ENCODE measurements at places on chromosomes 2 and 18. TPM values are rescaled to one million over a fixed set of nuclear protein-coding genes. Genes with fewer than 3 reads are reported as not detected.

DNA sequence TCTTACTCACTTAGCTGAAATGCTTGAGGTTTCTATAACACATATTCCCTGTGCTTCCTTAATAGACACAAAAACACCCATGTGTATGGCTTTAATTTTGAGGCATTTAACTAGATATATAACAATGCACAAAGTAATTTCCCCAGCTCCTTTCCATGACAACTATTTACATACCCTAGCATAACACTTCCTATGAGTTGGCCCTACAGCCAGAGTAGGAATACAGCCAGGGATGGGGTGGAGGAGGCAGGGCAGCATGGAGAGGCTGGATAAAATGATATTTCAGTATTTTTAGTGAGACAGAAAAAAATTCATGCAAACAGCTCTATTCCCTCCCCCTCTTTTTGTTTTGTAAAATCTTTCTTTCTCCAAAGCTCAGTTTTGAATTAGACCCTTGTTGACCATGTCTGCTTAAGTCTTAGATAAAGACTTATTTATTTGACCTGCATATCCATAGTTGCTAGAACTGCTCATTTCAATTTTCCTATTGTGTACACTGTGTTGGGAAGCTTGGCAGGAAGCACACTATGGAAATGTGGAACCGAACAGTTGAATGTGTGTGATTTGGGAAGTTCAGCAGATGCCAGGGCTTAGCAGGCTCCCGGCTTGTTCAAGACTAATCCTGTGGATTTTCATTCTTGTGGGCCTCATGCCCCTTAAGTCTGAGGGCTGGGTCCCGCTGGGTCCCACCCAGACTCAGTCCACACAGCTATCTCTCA is 11.2 kb upstream of the B3GNT2 start:
- DNase-seq, result no peak

- DNase-seq, result no peak
Observed at GRCh38 chr2:5657231-5657630, 35.0 kb upstream of the SOX11 start.

DNA sequence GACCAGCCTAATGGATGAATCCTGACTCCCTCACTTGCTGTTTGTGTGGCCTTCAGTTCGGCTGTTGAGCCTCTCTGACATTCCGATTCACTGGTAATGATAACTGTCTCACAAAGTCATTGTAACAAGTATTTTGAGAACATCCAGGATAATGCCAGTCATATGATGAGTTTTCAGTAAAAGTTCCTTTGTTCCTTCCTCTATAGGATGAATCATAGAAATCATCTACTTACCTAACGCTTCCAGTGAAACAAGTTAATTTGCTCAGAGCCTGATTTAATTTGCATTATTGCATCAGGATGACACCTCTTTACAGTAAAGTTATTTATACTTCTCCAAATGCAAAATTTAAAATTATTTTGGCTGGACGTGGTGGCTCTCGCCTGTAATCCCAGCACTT is 32.0 kb downstream of the RAB31 start:
- no peak for DNase-seq

DNA sequence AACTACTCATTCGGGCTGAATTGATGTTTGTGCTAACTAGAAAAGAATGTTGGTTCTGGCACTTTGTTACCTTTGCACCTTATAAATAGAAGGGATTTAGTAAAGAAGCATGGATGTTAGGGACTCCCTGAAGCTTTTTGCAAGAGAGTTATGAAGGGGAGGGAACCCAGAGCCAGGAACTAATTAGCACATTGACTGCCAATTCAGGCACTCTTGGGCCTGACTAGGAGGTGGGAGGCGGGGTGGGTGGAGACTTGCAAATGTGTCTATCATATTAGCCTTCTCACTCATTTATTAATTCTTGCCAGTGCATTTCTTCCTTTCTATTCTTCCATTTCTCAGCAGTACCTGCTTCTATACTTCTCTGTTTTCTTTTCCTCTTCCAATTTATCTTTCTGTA is 1022.4 kb downstream of the TMEM182 start:
- DNase-seq, result no peak

DNA sequence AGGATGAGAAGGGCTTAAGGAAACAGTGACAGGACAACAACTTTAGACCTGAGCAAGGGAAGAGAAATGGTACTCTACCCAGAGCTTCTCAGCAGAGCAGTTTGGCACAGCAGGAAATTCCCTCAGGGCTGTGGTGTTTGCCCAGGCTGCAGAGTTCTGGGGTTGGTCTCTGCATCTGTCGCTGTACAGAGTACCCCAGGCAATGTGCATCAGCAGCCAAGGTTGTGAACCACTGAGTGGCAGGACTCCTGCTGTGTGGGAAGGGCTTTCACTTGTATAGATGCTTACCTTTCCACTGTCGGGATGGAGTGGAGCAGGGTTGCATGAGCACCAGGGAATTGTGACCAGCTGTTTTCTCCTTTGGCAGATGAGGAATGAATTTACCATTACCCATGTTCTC is 21.2 kb downstream of the STAMBP start:
- DNase-seq, result no peak

Gene STARD6
- total RNA-seq, result not detected

- DNase-seq, result peak; percentile 33
Observed at GRCh38 chr18:8623549-8624106, 14.4 kb downstream of the RAB12 start.

- no peak for DNase-seq
Observed at GRCh38 chr2:9634133-9634532, 3.3 kb upstream of the YWHAQ start.

Gene RAD51AP2
- 0.16 TPM for total RNA-seq

DNA sequence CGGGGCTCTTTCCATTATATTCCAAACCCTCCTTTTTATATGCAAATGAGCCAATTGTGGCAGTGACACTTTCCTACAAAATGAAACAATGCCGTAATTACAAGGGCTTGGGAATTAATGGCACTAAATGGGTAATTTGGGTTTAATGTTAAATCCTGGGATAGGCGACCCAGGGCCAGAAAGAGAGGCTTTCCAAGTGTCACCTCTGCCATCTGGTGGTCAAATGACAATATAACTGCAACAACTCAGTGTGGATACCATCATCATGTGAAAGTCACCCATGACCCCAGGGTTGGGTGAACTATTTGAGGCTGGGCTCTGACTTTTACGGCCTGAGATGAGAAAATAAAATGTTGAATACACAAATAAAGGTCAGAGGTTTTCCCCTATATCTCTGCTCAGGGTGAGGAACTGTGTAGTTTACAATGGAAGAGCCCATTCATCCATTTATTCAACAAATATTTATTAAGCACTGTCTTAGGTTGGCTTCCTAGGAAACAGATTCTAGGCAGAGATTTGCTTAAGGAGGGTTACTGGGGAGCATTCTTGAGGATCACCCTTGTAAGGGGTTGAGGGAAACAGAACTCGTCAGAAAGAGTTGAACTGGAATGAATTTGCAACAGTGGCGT is 13.6 kb upstream of the THADA start:
- DNase-seq, result no peak

- DNase-seq, result no peak
Observed at GRCh38 chr2:172082944-172083627, 2.2 kb upstream of the DLX1 start.

Gene SAG
- not detected for total RNA-seq

DNA sequence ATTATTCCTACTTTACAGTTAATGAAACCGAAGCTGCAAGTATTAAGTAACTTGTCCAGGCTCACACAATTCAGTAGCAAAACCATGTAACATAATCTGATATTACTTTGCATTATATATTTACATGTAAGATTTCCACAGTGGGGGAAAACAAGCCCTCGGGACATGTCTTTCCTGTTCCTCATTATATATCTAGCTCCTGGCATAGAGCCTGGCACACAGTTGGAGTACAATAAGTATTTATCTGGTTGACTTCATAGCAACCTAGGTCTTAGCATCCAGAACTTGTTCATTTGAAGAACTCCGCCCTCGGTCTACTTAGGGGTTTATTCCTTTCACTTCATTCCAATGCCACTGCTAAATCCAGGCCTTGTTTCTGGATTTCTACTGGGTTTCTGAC is 1.6 kb upstream of the RBM45 start:
- DNase-seq, result no peak

DNA sequence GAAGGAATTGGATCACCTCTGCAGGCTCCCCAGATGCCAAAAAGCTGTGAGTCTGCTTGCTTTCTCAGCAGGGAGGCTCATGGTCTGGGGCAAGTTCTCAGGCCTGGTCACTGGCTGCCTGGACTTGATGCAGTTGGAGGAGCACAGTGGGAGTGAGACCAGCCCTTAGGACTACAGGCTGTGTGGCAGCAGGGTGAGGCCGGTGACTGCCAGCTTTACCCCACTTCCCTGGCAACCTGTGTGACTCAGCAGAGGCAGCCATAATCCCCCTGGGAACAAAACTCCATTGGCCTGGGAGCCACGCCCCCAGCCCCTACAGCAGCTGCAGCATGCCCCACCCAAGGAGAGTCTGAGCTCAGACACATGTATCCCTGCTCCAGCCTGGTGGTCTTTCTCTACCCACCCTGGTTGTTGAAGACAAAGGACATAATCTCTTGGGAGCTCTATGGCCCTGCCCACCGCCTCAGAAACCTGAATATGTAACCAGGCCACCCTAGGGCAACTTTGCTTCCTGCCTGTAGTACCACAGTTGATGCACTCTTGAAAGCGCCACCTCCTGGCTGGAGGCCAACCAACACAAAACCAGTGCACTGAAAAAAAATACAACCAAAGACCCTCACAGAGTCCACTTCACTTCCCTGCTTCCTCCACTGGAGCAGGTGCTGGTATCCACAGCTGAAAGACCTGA is 106.8 kb upstream of the SPATS2L start:
- no peak for DNase-seq

- DNase-seq, result no peak
Observed at GRCh38 chr18:5288517-5288935, 7.0 kb downstream of the ZBTB14 start.

GRCh38 chr2:120547662-120548061 is 188.0 kb upstream of the GLI2 start:
- no peak for DNase-seq

DNA sequence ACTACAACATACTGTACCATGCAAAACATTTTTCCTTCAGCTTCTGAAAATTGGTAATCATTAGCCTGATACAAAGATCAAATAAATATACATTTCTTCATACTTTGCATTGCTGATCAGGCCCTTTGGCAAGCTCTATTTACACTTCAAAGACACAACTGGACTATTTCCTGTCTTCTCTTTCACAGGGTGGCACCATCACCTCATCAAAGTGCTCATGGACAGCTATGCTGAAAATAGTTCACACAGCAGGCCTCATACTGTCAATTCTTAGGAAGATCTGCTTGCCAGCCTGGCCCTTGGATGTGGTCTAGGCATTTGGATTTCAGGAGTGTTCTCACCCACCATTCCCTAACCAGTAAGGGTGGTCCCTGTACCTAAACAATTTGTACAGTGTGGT is 33.9 kb downstream of the FBXO15 start:
- DNase-seq, result no peak

Gene FEZ2
- total RNA-seq, result 68.3 TPM

DNA sequence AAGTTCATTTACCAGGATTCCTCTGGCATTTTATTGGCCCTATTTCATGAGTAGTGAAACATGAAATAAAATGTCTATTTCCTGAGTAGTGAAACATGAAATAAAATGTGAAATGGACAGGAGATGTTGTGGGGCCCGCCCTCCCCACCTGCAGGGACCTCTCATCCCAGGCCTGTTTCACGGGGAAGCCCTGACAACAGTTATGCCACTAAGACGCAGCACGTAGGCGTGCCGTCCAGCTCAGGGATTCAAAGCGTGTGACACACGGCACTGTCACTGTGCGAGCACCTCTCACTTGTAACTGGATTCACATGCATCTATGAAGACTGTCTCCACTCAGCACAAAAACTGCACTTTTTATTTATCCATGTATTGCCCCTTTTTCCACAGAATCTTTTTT is 83.4 kb upstream of the SNTG2 start:
- no peak for DNase-seq

GRCh38 chr2:12192762-12193161 is 446.3 kb downstream of the LPIN1 start:
- DNase-seq, result no peak

DNA sequence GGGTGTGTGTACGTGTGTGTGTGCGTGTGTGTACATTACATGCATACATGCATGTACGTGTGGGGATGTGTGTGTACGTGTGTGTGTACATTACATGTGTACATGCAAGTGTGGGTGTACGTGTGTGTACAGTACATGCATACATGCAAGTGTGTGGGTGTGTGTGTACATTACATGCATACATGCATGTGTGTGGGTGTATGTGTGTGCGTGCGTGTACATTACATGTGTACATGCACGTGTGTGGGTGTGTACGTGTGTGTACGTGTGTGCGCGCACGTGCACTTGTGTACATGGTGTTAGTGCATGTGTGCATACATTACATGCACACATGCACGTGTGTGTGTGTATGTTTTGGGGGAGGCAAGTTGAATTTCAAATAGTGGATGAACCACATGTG is 300.6 kb downstream of the CELF4 start:
- no peak for DNase-seq

Gene SCG2
- 0.41 TPM for total RNA-seq

DNA sequence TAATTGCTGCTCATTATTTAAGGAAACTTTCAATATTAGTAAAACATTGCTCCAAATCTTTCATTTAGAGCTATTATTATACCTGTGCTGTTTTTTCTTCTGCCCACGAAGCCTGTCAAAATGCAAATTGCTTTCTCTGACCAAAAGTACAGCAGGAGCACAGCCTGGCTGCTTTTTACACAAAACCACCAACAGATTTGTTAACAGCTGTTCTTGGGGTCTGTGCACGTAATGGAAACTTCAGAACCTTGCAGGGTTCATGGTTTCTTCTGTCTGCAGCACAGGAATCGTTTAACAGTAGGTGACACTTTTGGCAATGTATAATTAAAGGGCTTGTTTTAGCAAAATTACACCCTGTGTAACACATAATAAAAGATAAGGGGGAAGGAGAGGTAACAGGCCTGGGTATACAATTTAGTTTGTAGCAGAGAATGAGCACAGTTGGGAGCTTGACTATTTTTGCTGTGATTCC is 447.3 kb downstream of the KCNJ3 start:
- no peak for DNase-seq

Gene MYOM1
- total RNA-seq, result 351 TPM

DNA sequence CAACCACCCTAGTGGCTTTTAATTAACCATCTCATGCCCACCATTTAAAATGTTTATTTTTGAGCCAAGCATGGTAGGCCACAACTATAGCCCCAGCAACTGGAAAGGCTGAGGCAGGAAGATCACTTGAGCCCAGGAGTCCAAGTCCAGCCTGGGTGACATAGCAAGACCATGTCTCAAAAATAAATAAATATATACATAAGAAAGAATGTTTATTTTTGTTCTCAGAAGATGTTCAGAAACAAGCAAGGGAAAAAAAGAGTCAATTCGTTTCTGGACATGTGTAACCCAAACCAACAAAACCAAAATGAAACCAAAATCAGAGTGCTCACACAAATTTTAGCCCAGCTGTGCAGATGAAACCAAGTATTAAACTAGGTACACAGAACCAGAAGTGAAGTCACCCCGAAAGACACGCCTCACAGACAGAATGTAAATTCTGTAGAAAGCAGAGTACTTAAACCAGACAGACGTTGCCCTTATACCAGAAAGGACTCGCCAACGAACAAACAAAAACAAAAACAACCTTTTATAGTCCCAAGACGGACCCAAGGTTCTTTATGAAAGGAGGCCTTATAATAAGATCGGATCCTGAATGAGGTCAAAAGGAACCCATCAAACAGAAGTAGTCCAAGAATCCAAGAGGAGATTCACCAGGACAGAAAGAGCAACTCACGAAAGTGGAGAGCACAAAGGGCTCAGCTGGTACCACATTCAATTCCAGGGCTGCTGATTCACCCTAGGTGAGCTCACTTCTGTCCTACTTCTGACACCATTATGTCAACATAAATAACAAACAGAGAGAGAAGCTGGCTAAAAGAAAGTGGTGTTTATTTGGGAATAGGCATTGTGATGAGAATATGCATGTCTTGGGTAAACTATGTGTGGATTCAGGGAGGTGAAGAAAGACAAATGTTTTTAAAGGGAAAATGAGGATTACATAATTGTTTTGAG is 31.8 kb upstream of the MTCL1 start:
- no peak for DNase-seq

All from left cardiac atrium (tissue), 4 donors.